ENCODE measurements at places on chromosomes 2 and 18.

DNA sequence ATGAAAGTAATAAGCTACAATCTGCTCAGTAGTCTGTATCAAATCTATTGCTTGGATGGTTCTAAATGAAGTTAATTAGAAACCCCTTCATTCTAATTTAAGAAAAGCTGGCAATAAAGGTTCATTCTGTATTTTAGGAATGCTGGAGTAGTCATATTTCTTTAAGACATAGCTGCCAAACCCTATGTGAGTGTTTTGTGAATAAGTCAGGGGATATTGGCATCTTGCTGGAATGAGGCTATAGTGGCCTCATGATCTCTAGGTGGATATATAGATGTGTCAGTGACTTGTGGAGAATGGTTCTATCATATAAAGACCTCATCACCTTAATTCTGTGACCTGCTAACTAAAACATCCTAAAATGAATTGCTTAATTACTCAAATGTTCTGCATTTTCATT is 196.3 kb downstream of the PDE1A start:
- DNase-seq: no peak

DNA sequence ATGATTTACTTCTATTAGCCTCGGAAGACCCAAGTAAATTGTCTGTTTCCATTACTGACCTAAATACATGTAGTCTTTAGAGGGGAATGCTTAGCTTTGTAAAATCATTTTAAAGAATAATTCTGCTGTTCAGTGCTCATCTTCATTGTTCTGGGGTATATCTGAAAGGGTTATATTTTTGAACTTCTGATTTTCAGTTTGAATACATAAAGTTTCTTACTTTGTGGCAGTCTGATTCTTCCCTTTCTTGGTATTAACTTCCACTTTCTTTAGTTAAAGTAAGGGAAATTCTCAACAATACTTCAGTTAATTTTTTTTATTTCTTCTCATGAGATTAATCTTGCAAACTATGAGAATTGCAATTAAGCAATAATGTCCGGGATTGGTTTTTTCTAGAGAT is 148.4 kb downstream of the DOCK10 start:
- DNase-seq: no peak

- peak; percentile 35 for DNase-seq
These were observed 43.9 kb upstream of the NEMP2 start for GRCh38 chr2:190578158-190579057.

- DNase-seq: no peak
These were observed 64.8 kb upstream of the RALBP1 start for GRCh38 chr18:9410515-9410914.

DNA sequence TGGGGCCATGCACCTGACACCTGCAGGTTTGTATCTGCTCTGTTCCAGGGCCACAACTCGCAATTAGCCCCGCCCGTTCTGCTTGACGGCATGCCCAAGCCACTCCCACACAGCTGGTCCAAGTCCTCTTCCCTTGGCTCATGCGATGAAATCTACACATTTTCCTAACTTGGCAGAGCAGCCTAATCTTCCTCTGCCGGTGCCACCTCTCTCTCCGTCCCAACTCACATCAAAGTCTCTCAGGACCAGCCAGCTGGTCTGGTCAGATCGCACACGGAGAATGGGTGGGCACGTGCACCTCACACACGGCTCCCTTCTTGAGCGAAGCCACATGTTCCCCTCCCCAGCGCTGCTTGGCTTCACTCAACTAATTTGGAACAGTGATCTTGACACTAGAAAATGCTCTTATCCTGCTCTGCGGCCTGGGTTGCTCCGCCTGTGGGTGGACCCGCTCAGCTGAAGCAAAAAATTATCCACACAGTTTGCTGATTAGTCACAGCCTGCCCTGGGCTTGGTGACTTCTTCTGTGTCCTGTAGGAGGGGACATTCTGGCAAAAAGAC is 176.7 kb downstream of the NRP2 start:
- DNase-seq: no peak

GRCh38 chr18:3547891-3548615 is 98.1 kb downstream of the TGIF1 start:
- no peak for DNase-seq

- no peak for DNase-seq
These were observed 39.5 kb upstream of the GMCL1 start for GRCh38 chr2:69789772-69790600.

- DNase-seq: no peak
These were observed 277.8 kb downstream of the TCF4 start for GRCh38 chr18:55310044-55310676.

DNA sequence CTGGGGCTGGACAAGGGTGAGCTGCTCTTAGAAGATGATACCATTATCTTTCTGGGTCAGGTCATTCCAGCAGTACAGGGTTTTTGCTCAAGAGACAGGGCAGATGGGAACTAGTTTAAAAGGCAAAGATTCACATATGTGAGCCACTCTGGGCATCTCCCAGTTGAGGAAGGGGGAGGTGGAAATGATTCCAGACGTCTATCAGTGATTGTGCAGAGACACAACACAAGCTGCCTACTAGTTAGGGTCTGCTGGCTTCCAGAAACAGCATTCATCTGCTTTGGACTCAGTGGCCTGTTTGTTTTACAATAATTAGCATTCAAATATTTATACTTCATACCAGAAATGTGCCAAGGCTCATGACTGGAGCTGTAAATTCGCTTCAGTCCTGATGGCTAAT is 32.3 kb downstream of the ST6GAL2 start:
- no peak for DNase-seq

- DNase-seq: no peak
These were observed 110.9 kb downstream of the INHBB start for GRCh38 chr2:120456867-120457266.

DNA sequence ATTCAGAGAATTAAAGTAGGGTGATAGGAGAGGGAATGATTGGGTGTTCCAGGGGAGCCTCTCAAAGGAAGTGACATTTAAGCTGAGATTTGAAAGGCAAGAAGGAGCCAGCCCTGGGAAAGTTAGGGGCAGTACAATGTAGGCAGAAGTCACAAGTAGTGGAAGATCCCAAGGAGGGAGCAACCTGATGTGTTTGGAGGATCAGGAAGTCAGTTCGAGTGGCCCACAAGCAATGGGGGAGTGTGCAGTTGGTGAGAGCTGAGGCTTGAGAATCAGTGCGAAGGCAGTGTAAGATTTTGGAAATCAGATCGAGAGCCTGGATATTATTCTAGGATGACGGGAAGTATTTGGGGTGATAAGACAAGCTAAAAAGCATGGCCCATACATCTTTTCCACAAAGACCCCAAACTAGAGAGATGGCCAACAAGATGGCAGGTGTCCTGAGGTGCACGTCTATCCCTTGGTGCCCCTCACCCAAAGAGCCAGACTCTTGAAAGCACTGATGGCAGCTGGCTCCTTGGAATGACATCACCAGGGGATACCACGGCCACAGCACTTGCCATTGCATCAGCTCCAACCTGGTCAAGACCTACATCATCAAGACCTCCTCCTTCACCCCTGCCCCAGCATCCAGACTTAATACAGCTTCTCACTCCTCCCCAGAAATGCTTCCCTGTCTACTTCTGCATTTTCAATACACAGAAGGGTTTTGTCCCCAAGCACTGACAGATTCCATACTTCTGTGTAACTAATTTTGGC is 127.3 kb downstream of the BCL2 start:
- no peak for DNase-seq

DNA sequence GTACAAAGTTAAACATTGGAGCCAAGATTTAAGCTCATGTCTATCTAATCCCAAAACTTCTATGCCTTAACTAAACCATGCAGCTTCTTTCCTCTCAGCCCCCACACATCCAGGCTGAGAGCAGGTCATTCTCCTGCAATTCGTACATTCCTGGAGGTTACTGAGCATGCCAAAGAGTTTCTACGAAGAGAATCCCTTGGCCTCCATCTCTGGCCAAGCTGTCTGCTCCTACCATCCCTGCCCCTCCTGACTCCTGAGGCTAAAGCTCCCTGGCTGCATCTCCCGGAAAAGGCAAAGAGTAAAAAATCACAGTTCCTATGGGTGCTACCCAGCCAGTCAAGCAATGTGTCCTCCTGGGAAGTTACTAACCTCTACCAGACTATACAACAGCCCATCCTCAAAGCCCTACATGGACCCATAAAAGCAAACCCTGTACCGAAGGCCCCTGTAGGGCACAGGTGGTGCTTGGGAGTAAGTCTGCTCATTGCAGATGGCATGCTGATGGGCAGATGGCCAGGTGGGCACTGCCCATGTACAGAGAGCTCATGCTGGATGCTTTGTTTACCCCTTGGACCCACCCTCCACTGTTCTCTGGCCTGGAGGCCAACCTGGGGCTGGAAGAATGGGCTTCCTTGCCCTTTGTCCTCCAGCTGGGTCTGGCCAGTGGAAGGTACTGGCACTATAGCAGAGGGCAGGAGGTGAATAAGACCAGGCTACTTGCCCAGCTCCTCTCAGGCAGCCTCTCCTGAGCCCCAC is 99.5 kb downstream of the TTC32 start:
- DNase-seq: no peak

DNA sequence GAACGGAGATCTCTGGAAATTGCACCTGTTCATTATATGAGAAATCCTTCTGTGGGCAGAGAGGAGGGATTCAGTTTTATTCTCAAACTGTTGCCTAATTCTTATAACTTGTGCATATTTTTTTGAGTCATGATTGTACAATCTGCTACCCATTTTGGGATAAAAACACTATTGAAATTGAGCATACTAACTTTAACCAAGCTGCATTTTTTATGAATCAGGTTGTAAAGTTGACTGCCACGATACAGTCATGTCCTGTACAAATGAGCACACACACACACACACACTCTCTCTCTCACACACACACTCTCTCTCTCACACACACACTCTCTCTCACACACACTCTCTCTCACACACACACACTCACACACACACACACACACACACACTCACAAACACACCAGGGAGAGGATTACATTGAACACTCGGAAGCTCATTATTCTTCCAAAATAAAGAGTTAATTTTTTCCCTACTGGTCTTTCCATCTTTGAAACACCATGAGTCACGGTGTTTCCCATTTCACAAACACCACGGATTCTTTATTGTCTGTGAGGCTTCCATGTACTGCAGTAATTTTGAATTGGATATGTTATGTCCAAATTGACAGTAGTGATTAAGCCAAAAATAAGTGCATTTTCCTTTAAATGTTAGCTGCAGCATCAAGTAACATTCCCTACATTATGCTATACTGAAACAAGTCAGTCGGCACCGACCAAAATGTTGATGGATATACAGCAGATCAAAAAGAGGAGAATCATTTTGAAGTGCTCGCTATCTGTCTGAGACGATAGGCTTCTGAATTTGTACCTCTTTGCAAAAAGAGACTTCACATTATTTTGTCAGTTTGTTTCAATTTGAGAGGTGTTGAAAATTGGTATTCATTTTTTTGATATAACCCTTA is 216.9 kb downstream of the ARHGAP15 start:
- DNase-seq: no peak

GRCh38 chr2:84958135-84959059 is 12.6 kb upstream of the KCMF1 start:
- DNase-seq: peak; percentile 100

GRCh38 chr2:10984418-10985135 is 72.8 kb downstream of the KCNF1 start:
- no peak for DNase-seq

GRCh38 chr2:37323781-37324535 is 675 bp downstream of the PRKD3 start:
- DNase-seq: no peak

- no peak for DNase-seq
These were observed 71.6 kb downstream of the RRM2 start for GRCh38 chr2:10193851-10194820.

GRCh38 chr2:219991116-219991515 is 363.7 kb downstream of the SLC4A3 start:
- no peak for DNase-seq

GRCh38 chr2:4291430-4291829 is 588.1 kb downstream of the DCDC2C start:
- no peak for DNase-seq

DNA sequence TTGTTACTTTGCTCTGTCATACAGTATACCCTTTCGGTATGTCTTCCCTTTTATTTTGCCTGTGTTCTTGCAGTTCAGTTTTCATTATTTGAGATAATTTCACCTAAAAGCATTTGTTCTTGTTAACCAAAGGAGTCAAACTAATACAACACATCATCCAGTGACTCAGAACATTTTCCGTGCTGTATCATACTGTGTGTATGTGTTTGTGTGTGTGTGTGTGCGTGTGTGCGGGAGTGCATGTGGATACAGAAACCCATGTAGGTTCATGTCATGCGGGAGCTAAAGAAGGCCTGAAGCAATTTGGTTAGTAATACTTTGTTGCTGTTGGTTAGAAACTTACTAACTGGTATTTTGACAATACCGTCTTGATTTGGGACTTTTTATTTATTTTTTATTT is 60.0 kb downstream of the CEP192 start:
- DNase-seq: no peak

GRCh38 chr18:23541349-23542093 is 38.2 kb downstream of the RMC1 start:
- DNase-seq: no peak

DNA sequence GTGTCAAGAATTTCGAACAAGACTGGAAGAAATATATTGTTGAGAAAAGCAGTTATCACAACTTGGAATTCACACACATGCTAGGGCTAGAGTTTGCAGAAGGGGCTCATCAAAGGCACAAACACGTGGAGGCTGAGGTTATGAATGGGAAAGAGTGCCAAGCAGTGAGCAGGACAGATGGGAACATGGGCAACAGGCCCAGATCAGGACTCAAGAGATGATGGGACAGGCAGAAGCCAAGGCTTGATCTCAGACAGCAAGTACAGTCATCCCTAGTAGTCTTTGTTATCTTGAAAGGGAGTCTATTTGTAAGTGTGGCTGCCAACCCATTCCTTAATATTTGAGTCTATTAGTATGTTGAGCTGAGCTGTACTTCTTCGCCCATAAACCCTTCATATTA is 22.2 kb upstream of the EPC2 start:
- DNase-seq: no peak

DNA sequence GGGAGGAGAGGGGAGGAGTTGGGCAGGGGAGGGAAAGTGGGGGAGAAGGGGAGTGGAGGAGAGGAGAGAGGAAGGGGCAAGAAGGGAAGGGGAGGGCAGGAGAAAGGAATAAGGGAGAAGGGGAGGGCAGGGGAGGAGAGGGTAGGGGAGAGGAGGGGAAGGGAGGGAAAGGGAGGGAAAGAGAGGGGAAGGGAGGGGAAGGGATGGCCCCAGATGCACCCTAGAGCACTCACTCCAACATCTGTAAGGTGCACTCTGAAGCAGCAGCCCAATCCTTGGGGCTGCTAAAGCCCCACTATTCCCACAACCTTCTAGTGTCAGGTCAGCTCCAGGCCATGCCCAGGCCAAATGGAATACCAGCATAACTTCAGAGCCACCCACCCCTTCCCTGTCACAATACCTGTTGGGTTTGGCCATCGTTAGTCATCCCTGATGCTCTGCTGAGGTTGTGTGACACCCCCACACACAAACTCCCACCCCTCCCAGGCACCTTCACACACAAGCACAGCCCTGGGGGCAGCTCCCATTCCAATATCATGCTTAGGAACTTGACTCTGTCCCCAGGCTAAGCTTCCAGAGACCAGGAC is 55.7 kb upstream of the PKDCC start:
- DNase-seq: no peak
